ENCODE measurements at places on chromosomes 3 and 15.

- no peak for DNase-seq
Observed at GRCh38 chr3:31050296-31050695, 155.8 kb upstream of the GADL1 start.

- no peak for DNase-seq
Observed at GRCh38 chr15:93451265-93451664, 362.3 kb upstream of the RGMA start.

- no peak for DNase-seq
Observed at GRCh38 chr15:68205558-68205944, 419 bp upstream of the CALML4 start.

- DNase-seq: no peak
Observed at GRCh38 chr3:95911767-95912166, 902.6 kb upstream of the EPHA6 start.

- DNase-seq: peak; percentile 74
Observed at GRCh38 chr3:67384760-67385397, 269.5 kb downstream of the SUCLG2 start.

DNA sequence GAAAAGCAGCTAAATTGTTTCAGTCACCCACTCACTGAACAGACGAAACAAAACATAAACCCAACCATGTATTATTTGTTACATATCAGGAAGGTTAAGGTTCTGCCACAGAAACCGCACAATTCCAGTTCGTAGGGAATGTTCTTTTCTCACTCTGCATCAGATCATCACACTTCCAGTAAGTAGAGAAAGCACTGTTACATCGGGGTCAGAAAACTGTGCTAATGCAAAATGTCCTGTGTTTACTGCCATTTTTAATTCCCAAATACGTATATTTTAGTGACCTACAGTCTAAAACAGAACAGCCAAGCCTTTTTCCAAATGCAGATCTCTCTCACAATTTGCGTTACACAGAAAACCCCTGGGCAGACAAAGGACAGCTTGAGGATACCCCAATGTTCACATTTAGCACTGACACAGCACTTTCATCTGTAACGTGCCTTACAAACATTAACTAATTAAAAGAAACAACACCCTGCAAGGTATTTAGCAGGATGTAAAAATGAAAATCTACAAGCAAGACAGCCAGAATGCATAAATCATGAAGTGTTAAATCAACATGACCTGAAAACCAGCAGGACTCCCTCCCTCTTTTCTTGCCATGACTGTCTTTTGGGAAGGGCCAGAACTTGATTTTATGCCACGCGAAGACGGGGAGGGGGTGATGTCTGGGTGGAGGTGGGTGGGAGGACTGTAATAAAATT is 34.8 kb upstream of the SKIL start:
- DNase-seq: peak; percentile 18

- no peak for DNase-seq
Observed at GRCh38 chr3:126040386-126040785, 43.5 kb downstream of the SLC41A3 start.

GRCh38 chr3:5126586-5126985 is 4.5 kb downstream of the ARL8B start:
- no peak for DNase-seq

DNA sequence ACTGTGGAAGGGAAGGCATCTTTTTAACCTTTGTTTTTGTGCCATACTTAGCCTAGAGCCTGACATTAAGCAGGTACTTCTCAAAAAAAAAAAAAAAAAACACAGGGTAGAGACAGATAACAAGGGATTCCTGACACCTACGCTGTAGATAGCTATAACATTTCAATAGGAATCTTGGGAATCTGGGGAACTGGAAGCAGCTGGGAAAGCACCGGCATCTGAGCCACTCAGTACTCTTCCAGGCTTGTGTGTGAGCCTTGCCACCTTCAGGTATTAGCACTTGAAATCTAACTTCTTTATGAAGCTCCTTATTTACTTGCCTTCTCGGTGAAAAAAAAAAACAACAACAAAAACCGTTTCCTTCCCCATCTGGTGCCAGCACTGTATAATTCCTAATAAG is 46.8 kb downstream of the PIK3CA start:
- DNase-seq: no peak

GRCh38 chr3:51967384-51968169 is at the start of gene PCBP4:
Gene PCBP4, minus strand, starts transcription at chr3:51967454. Its CDS starts 6,214 bp downstream, at chr3:51961240.
- DNase-seq: peak; percentile 76

DNA sequence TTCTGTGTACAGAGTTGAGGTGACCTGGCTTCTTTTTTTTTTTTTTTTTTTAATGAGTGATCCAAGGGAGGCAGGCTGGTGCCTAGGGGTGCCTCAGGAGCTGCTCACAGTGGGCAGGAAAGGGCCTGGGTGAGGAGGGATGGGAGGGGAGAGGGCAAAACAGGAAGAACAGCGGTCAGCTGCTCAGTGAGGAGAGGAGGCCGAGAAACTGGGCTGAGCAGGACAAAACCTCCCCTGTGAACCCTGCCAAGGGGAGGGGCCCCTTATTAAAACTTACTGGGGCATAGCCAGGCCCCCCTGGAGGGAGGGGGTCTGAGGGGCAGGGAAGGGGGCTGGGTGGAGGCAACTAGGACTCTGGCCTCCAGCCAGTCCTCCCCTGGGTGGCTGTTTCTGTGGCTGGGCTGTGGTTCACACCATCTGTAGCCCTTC is 3.5 kb downstream of the PLEKHO2 start:
- DNase-seq: no peak

- DNase-seq: no peak
Observed at GRCh38 chr3:48607519-48607918, 1.9 kb downstream of the UQCRC1 start.

- no peak for DNase-seq
Observed at GRCh38 chr3:115832265-115832664, 209.0 kb downstream of the GAP43 start.

DNA sequence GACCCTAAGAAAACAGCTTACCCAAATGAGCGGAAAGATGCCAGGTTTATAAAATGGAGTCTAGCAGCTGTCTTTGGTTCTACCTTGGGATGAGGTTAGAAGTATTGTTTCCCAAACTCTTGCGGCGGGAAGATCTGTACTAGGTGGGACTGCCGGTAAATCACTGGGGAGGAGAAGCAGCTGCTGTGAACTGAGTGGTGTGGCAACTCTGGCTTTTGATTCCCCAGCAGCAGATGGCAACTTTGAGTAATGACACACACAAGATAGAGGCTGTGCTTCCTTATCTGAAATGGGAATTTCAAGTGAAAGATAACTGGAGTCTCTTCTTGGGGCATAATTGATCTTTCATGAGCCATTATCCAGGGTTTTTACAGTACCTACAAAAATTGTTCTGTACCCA is 184.9 kb downstream of the ATG7 start:
- no peak for DNase-seq

- DNase-seq: no peak
Observed at GRCh38 chr3:153219146-153219545, 57.1 kb downstream of the RAP2B start.

- no peak for DNase-seq
Observed at GRCh38 chr3:39103324-39103693, 4.1 kb downstream of the GORASP1 start.

DNA sequence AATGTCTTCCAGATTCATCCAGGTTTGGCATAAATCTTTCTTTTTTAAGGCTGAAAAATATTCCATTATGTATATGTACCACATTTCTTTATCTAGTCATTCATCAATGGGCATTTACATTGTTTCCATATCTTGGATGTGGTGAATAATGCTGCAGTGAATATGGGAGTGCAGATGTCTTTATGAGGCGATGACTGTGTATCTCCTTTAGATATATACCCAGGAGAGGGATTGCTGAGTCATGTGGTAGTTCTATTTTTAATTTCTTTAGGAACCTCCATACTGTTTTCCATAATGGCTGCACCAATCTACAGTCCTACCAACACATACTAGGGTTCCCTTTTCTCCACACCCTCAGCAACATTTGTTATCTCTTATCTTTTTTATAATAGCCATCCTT is 96.3 kb downstream of the LRRC28 start:
- DNase-seq: no peak

DNA sequence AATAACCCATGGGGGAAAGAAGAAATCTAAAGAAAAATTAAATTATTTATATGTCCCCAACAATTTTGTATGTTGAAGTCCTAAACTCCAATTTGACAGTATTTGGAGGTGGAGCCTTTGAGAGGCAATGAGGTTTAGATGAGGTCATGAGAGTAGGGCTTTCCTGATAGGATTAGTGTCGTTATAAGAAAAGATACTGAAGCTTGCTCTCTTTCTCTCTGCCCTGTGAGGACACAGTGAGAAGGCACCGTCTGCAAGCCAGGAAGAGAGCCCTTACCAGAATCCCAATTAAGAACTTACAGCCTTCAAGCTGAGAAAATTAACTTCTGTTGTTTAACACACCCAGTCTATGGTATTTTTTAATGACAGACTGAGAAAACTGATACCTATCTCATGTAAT is 16.1 kb upstream of the OR5AC2 start:
- no peak for DNase-seq

DNA sequence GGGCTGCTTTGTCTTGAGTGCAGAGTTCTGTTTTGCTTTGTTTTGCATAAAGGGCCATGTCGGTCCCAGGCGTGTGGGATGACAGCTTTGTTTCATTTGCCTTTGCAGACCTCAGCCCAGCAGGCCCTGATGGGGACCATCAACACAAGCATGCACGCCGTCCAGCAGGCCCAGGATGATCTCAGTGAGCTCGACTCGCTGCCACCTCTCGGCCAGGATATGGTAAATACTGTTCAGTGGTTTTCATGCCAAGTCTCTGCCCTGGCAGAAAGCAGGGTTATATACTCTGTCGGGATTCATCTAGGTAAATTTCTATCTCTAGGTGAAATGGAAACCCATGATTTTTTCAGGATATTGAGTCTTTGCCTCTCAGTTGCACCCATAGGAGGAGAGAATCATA is 343.9 kb upstream of the TPM1 start:
- DNase-seq: no peak

- DNase-seq: peak; percentile 75
Observed at GRCh38 chr15:89898614-89899294, 5.0 kb upstream of the AP3S2 start.

- no peak for DNase-seq
Observed at GRCh38 chr15:84811828-84812227, 5.3 kb upstream of the ALPK3 start.

- no peak for DNase-seq
Observed at GRCh38 chr3:48155122-48155521, 33.1 kb downstream of the CDC25A start.

DNA sequence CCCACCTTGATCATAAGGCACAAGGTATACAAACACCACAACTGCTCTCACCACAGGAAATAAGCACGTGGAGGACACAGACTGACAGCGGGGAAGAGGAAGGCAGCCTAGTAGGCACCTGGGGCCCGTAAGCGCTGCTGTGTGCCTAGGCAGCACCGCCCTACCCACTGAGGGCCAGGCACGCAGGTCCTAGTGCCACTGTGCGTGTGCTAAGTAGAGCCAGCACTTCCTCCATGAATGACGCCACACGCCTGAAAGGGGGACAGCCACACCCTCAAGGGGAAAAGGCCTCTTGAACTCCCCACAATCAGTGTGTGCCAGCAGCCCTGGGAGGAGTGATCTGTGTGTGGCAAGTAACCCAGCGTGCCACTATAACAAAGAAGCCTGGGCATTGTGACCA is 73.0 kb downstream of the ATP1B3 start:
- DNase-seq: no peak

DNA sequence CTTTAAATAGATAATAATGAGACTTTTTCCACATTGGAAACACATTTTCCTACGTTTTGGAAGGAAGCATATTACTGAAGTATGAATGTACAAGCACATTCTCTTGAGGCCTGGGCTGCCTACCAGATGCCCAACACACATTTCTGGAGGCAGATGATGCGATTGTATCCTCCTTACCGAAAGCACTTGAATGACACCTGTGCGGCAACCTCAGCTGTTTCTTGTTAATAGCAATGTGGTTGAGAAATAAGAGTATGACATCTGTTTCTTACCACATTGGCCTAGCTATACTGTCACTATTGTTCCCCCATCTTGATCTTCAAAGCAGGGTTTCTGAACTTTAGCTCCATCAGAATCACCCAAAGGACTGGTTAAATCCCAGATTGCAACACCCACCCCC is 84.8 kb downstream of the ARPP21 start:
- no peak for DNase-seq

DNA sequence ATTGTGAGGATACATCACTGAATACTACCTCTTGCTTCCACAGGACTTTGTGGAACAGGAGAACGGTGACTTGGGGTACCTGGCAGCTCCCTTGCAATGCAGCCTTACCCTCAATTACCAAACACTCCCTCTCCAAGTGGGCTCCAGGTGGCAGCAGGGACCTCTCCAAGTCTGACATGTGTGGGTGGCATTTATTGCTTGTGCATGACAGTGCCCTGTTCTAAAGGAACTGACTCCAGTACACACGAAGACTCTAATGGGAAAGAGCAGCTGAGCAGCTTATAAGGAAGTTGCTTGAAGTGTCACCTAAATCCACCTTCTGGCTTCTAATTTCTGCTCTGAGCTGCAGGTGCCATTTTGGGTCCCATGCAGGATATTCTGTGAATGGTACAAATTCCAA is 174.1 kb upstream of the SLCO3A1 start:
- DNase-seq: no peak

GRCh38 chr15:71117714-71118305 is 2.5 kb downstream of the THSD4 start:
- DNase-seq: no peak

DNA sequence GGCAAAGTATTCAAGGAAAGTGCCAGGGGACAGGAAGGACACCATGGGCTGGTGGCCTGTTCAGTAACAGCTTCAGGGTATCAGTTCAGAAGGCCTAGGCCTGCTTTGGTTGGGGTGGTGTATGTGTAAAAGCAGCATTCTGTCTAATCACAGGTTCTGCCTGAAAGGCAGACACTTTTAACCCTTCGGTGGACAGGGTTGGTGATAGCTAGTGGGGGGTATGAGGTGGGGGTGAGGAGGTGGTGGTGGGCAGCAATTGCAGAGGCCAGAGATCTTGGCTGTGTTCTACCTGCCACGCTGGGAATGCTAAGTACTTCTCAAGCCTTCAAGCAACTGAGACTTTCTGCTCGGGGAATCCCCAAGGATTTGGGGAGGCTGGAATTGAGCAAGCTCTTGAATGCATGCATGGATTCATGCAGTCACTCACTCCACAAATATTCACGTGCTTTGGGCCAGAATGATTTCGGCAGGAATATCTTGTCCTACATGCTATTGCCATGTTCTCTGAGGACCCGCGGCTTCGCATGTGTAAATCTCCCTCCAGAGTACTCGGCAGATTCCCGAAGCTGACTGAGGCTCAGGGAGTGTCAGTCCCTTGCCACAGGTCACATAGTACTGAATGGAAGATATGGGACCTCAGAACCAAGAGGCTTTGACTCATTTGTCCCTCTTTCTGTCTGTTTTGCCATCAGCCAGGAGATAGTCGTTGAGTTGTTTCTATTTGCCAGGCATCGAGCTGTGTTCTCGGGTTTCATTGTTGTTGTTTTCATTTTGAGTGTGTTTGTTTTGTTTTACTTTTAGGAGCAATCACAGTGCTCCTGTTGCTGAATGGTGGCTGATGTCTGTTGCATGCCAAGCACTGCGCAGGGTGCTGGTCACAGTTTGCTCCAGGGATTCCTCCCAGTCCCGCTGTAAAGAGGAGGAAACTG is 65.5 kb downstream of the SMAD3 start:
- DNase-seq: no peak

- DNase-seq: no peak
Observed at GRCh38 chr3:70646635-70647034, 334.2 kb upstream of the MDFIC2 start.
